ENCODE measurements at places on chromosomes 7 and 10.

GRCh38 chr10:85612833-85613232 is 753.8 kb downstream of the GRID1 start:
- no peak for DNase-seq

DNA sequence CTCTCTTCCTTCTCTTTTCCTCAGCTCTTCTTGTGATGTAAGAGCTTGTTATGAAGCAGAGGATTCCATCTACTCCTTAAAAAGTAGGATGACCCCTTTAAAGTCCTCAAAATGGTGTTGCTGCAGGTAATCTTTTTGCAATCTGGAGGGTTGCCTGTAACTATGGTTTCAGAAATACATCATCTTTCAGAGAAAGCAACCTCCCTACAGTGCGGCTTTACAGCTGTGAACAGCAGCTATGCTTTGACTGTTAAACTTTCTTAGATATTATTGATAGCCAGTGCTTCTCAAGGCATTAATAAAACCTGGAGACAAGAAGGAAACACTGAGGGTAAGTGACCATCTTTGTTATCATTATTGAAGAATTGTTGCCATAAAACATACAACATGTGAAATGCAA is 86.6 kb upstream of the MDFIC start:
- no peak for DNase-seq

DNA sequence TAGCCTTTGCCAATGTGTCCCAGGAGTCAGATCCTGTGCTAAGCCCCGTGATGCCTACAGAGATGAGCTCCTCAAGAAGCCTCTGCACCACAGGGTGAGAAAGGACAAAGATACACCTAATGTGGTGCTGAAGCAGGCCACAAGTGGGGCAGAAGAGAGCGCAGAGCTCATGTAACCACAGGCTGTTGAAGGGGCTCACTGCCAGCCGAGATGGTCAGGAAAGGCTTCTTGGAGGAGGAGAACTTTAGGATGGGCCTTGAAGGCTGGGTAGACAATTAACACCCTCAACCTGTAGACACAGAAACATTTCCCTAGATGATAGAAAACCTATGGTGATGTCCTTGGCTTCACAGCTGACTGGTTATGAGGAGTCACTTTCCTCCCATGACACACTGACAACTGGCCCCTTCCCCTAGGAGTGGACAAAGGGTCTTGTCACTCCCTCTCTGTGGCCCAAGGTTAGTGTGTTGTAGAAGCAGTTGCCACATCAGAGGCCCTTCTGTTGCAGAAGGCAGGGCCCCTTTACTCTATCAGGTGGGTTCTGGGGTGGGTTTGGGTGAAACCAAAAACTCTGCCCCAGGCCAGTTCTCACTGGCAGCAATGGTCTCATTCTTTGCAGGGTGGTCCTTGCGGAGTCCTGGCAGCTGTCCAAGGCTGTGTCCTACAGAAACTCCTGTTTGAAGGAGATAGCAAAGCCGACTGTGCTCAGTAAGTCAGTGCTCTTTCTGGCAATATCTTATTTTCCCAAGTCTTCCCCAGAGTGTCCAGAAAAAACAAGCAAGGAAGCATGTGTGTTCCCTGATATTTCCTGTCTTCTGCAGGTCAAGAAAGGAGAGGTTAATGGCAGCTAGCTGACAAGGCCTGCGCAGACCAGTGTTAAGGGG is 69.2 kb downstream of the MINDY4 start:
- no peak for DNase-seq

GRCh38 chr7:5278766-5279165 is 4.0 kb upstream of the SLC29A4 start:
- no peak for DNase-seq

GRCh38 chr10:30827531-30828120 is 198.1 kb upstream of the LYZL2 start:
- no peak for DNase-seq

DNA sequence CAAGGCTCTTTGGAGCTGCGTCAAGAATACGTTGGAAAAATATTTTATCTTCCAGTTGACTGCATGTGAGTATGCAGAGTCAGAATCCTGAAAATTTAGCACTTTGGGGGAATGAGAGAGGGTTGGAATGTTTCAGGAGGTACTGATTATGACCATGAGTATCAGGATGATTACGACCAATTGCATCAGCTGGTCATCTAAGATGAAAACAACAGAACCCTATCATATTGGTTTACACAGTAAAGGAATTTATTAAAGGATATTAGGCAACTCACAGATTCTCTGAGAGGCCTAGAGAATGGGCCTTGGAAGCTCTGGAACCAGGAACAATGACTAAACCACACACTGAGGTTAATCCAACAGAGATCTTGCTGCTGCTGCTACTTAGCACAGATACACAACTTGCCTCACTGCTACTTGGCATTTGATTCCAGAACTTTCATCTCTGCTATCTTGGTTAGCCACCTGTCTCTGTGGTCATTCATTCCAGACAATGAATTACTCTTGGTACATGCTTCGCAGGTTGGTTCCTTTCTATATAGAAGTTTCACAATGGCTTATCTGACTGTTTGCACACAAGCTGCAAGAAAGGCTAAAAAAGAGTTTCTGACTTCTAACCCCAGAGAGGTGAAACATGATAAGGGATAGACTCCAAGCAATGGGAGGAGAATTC is 68.0 kb upstream of the CTTNBP2 start:
- no peak for DNase-seq

- DNase-seq = no peak
These were observed 24.6 kb downstream of the TNS3 start for GRCh38 chr7:47557317-47557693.

GRCh38 chr7:122269241-122269640 is 35.3 kb downstream of the FEZF1 start:
- no peak for DNase-seq

DNA sequence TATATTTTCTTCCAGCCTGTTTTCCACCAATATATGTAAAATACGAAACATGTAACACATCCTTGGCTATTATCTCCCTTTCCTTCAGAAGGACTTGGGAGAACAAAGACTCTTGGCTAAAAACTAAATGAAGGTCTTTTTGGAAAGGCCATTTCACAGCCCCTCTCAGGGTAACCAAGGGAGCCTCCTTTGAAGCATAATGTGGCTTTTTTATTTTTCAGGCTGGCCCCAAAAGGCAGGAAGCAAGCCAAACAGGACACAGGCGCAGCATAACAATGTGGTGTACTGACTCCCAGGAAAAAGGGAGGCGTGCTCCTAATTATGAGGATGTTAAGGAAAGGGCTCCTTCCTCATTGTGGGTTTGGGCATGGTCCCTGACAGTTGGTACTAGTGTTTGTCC is 30.3 kb upstream of the CCSER2 start:
- no peak for DNase-seq

GRCh38 chr10:71644307-71645180 is 75.0 kb downstream of the C10orf105 start:
- peak; percentile 78 for DNase-seq

DNA sequence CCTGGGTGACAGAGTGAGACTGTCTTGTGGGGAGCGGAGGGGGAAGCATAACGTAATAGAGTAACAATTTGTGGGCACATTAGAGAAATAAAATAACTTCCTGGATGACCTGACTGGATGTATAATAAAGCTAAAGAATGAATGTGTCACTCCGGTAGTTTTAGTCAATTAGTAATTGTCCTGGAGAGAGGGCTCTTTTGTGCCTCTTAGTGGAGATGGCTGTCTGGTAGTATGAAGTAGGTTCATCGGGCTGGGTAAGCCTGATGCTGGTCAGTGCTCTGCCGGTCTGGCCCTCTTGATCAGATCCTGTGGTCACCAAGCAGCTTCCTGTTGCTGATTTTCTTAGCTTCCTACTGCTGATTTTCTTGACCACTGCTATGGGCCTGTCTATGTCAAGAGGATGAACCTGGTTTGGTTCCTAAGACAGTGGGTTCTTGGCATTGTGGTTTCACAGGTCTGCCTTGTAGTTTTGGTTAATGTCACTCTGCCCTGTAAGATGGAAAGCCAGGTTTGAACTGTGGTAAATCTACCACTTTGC is 34.1 kb downstream of the ZRANB1 start:
- DNase-seq = no peak

DNA sequence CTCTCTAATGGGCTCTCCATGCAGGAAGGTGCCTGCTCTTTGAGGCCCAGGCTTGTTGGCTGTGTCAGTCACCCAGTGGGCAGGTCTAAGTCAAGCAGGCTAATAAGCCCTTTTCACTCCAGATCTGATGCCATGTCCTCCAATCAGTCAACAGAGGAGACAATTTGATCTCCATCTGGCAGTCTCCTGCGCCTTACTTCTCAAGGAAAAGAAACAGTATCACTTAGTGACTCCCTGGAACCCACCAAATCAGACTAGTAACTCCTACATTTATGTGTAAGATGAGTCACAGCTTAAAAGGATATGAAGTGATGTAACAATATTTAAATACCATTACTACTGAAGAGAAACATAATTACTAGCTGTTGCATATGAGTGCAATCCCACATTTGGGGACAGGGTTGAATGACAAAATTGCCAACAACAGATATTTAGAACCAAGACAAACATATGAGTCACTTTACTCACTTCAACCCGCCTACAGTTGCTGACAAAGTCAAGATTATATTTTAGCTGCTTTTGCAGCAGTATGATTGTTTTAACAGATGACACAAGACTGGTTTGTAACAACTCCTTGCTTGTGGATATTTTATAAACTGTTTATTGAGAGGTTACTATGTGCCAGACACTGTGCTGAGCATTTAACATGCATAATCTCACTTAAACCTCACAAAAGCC is 72.1 kb downstream of the USP6NL start:
- DNase-seq = peak; percentile 25

DNA sequence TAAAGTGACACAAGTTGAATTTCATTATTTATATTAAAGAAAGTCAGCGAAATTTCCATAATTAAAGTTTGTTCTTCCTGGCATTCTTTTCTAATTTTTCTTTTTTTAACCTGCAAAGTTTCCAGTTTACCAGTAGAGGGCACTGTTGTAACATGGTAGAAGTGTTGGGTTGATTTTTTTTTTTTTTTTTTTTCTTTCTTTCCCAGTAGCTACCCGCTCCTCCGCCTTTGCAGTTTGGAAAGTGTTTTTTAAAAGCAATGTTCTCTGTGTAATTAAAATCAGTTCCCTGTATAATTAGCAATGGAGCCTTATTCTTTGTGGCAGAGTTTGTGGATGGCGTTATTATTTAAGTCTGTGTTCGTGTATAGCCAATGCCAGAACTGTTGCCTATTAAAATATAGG is 53.7 kb downstream of the TAF3 start:
- DNase-seq = no peak

DNA sequence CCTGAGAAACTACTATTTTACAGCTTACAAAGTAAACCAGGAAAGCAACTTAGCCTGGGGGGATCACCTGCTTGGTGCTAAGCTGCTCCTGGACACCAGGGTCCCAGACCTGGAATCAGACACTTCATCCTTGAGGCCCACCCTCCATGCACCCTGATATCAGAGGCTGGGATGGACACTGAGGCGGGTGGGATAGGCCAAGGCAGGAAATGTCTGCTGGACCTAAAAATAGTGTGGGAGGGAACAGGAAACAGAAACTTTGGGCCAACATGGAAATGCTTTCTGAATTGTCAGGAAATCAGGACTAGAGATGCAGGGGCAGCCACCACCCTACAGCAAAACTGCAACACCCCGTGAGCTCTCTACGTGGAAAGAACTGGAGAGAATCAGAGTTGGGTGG is 101.5 kb upstream of the PODXL start:
- no peak for DNase-seq

GRCh38 chr10:49746626-49747302 is 15.4 kb downstream of the OGDHL start:
- DNase-seq = no peak

- no peak for DNase-seq
These were observed 118.9 kb downstream of the NEBL start for GRCh38 chr10:20778008-20778757.

DNA sequence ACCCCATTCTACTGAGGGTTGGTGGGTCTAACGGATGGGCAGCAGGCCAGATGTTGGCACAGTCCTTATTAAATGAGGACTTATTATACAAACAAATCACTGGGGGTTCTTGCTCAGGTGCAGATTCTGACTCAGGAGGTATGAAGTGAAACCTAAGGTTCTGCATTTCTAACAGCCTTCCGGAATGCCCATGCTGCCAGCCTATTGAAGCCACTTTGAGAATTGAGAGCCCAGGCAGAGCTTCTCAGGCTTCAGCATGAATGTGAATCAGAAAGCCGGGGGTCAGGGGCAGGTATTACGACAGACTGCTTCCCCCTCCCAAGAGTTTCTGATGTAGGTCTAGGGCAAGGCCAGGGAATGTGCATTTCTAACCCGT is 34.1 kb upstream of the NPFFR1 start:
- no peak for DNase-seq

GRCh38 chr10:123160311-123160980 is 6.2 kb downstream of the BUB3 start:
- no peak for DNase-seq

DNA sequence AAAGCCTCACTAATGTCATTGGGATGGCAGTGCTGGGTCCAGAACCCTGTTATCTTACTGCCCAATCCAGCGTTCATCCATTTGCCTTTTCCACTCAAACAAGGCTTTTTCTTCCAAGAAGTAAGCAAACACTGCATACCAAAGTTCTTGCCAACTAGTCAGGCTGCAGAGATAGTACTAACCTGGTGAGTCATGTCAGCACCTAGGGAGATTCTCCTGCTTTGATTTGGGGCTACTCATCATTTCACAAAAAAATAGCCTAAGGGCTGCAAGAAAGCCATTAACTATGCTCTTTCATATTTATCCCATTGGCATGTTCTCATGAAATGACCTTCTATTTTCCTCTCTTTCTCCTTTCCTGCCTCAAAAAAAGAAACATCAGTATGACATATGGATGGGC is 142.6 kb downstream of the TWIST1 start:
- no peak for DNase-seq

DNA sequence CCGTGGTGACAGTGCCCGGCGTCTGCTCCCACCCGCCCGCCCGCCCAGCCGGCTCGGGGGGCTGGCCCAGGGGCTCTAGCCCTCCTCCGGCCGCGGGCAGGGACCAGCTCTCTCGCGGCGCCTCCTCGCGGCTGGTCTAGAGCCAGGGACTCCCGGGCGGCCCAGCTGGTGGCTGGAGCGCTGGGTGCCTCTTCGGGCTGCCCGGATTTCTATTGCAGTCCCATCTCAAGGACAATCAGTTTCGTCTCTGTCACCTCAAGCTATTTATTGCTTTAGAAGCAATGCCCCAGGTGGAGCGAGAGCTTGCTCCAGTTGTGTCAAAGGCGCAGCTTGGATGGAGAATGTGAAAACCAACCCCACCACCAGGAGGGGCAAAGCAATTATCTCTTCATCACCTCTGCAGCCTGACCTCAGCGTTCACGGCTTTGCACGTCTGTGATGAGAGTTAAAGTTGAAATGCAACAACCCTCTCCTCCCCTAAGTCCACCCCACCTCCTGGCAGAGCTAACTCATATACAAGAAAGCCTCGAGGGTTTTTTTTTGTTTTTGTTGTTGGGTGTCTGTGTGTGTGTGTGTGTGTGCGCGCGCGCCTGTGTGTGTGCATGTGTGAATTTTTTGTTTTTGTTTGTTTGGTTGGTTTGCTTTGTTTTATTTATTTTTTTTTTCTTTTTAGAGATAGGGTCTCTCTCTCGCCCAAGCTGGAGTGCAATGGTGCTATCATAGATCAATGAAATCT is at the start of gene ITGA8:
ITGA8 (minus strand) TSS at position 24 of the 736 bp plus-strand sequence. CDS start 151 bp downstream, outside the sequence.
- peak; percentile 14 for DNase-seq

DNA sequence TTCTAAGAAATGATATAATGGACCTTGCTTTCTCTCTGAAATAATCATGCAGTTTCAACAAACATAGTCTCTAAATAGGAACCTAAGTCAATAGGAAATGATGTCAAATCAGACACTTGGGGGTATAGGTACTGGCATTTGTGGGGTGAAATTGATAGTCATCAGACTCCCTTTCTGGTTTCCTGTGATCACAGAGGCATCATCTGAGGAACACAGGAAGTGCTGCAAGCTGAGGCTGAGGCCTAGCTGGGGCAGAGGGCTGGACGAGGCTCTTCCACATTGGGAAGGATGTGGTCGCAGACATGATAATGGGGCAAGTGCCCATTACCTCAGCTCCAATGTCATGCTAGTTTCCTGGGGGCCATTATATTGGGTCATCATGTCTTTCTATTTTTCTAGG is 33.5 kb upstream of the TARP start:
- DNase-seq = no peak
